NCI-H1436 (cell line): ENCODE measurements at places on chromosomes 1 and 21.

- DNase-seq: no peak
Observed at GRCh38 chr1:3153197-3153596, 84.2 kb downstream of the PRDM16 start.

DNA sequence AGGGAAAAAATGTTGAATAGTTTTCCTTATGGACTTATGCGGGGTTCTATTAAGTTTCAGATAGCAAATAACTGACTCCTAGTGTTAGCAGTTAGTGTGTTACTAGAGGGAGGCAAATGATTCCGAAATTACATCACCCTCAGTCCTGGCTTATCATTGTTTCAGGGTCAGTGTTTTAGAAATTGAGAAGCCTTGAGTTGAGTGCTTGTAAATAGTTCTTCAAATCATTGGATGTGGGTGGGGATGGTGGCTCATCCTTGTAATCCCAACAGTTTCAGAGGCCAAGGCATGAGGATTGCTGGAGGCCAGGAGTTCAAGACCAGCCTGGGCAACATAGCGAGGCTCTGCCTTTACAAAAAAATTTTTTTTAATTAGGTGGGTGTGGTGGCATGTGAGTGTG lies 21.3 kb downstream of the SOAT1 start:
- no peak for DNase-seq

GRCh38 chr1:39102537-39103327 lies 76.6 kb downstream of the NDUFS5 start:
- peak; percentile 69 for DNase-seq

GRCh38 chr1:110540891-110541685 lies 22.1 kb upstream of the KCNA10 start:
- no peak for DNase-seq

DNA sequence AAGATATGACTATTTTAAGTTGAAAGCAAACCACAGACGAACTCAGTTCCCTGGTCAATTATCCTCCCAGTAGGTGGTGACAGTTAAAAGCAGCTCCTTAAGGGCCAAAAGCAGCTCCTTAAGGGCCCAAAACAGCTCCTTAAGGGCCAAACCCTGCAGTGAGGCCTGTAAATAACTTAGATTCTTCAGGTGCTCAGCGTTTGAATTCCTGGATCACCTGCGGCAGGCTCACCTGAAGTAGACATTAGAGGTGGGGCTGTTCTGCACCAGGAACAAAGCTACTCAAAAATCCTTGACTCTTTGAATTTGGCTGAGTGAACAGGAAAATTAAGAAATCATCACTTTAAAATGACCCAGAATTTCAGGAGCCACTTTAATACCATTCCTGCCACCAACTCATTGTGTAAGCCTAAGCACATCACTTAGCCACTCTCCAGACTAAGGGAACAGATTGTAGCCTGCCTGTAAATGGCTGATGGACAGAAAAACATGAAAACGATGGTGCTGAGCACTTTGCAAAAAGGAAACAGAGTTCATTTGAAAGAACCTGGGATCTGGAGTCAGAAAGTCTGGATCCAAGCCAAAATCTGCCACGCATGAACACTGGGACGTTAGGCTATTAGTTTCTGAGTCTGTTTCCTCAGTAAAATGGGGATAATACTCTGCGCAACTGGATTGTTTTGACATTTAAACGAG lies 126.9 kb downstream of the LRIG2 start:
- DNase-seq: no peak

DNA sequence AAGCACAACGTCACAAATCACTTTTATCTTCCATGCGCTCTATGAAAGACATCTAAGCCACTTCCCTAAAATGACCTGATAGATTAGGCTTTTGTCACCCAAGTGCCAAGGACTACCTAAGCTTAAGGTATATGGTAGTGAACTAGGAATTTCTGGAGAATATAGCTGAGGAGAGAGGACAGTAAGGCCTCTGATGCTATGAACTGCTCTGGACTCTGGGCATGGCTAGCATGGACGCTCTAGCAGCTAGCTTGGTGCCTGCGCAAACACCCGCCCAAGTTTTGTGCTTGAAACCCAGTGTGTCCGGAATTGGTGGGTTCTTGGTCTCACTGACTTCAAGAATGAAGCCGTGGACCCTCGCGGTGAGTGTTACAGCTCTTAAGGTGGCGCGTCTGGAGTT lies 42.5 kb downstream of the OR10J5 start:
- DNase-seq: no peak

DNA sequence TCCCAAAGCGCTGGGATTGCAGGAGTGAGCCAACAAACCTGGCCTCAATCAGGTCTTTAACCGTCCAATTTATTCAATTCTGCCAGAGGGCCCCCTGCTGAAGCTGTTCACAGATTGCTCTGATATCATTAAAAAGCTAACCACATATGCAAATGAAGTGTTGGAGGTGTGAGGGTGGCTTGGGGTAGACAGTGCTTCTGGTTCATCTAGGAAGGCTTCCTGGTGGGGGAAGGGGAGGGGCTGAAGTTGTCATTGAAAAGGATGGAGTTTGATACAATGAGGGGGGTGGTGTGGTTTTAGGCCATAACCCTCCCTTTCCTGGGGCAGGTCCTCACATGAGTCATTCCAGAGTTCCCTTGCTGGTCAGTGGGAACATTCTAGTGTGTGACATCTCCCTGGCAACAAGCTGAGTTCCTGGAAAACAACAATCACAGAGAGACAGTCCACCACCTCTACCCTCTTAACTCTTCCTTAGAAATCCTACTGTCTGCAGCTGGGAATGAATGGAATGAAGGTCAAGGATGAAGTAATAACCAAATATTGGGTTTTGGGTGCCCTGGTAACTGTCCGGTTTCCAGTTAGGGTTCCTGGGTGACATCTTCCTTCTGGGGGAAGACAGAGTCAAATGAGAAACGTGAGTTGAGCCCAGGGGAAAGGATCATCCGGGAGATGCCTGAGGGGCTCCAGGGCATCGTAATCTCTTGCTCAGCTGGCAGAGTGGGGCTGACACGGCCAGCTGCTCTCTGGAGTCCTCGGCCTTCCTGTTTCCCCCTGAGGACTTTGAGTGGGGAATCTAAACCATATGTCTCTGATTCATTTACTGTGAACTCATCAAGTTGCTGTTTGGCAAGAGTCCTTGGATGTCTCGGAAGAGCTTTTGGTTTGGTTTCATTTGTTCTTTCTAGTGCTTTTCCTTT lies 32.2 kb downstream of the BATF3 start:
- no peak for DNase-seq
